ENCODE measurements at places on chromosomes 3 and 15.

DNA sequence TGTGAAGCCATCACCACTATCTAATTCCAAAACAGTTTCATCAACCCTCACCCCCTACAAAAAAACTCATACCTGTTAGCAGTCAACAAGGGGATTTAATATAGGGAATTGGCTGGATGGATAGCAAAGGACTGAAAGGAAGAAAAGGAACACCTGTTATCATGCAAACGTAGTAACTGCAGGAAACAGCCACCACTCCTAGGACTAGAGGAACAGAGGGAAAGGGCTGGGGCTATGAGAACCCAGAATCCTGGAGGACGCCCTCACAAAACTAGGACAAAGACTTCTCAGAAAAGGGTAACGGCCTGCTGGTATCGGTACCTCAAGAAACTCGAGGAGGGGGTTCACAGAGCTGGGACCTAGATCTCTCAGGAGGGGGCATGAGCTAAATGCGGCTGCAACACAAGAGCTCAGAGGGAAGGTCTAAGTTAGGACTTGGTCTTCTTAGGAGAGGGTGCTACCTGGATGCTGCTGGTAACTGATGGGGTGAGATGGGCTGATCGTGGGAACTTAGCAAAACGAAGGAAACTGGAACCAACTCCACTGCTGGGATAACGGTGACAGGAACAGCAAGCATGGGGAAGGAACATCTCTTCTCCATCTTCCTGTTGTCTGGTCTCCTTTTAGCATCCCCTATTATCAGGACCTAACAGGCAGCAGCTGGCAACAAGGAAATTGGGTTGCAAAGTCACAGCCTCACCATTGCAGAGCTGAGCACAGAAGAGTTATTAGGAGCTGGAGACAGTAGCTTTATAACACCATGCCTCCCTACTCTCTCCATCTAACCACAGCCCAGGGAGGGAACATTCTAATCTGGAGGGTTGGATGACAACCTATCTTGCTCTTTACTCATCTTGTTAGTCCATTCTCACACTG is 147.7 kb downstream of the UACA start:
- DNase-seq, result no peak

DNA sequence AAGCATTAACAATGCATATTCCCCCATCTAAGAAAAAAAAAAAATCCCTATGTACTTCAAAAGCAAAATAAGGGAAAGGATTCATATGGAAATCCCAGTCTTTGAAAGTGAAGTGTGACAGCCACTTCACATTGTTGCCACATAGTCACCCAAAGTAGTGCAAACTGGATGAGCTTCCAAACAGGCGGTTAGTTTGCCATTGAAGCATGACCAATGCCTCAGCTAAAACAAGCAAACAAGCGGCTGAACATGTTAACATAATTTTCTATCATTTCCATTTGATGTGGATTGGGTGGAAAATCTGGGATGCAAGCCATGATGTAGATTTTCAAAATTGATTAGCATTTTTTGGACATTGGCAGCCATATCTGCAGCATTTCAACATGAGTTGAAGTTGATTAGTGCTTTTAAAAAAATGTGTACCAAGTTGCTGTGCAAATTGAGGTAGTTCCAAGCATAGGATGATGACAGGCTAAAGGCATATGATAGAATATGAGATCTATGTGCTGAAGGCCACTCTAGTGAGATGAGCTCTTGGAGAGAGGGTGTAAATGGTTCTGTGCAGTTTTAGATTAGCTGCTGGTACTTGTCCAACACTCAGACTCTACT is 405.2 kb downstream of the NR2F2 start:
- no peak for DNase-seq

GRCh38 chr15:68256675-68257450 is 20.7 kb upstream of the FEM1B start:
- peak; percentile 77 for DNase-seq

DNA sequence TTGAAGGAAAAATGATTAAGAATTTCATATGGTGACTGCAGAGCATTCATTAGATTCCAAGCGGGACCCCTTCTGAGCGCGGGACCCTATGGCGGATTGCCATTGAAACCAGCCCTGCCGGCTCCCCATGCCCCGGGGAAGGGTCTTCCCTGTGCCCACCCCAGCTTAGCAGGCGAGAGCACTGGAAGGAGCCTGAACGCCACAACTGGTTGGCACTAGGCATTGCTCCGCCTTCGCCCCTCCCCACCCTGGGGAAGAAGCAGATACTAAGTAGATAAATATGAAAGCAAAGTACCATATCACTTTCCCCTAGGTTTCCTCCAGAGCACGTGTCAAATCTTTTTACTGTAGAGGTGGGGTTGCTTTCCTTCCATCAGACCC is 70.7 kb downstream of the CYP19A1 start:
- peak; percentile 5 for DNase-seq

DNA sequence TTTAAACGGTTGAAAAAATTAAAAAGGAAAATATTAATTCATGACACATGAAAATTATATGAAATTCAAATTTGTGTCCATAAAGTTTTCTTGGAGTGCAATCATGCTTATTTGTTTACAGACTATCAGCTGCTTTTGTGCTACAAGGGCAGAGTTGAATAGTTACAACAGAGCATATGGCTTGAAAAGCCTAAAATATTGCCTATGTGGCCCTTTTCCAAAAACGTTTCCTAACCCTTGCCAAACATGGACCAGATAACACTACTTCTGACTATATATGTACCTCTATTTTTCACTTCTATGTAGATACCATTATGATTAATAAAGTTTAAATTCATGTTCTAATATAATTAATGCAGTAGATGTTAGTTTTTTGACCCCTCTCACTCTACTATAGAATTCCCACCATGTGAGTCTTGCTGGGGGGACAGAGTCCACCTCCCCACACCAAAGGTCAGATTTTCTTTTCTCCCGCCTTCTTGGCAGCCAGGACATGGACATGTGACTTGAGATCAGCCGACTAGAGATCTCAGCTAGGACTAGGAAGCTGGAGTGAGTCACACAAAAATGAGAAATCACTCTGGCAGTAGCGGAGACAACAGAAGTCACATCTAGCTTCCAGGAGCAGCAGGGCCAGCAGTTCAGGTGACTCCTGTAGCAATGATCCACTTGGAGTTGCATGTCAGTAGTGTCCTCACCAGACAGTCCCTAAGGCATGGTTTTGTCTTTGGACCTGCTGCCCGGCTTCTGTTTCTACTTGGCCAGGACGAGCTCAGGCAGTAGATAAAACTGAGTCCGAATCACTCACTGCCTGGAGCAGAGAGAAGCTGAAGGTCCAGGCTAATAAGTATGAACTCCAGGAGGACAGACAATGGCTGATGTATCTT is 22.4 kb downstream of the CIAO2A start:
- no peak for DNase-seq

DNA sequence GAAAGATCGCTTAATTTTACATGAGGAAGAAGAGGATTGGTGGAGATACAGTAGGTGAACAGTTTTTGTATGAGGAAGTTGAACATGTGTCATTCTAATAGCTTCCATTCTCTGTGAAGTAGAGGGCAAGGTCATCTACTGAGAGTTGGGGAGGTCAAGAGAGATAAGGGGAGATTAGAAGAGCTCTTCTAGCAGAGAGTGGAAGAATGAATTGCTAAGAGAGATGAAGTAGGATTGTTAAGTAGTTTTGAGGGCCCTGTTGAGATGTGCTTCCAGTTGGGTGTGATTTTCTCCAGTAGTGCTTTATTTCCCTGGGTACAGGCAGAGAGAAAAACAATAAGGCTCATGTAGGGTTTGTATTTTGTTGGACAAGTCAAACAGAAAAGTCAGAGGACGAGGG is 5.2 kb downstream of the OPA1 start:
- DNase-seq, result no peak

DNA sequence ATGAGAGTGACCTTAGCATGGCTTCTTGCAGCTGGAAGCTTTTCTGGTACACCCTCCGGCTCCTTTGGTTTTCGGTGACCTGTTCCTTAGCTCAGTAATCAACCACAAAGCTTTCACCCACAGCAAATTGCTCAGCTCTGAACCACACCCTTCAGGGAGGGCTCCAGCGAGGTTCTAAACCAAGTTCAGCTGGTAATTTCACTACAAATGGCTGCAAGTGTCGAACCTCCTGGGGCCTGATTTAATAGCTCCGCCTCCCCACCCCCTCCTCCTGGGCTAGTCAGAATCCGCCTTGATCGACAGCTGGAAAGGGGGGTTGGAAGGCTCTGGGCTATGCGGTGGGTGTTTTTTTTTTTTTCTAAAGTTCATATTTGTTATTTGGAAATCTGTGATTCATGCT is 150.9 kb upstream of the MCTP2 start:
- DNase-seq, result peak; percentile 5
